ENCODE measurements at places on chromosomes 2 and 18. TPM values are rescaled to one million over a fixed set of nuclear protein-coding genes. Genes with fewer than 3 reads are reported as not detected.

The BMP10 gene
- not detected for total RNA-seq

The C2orf92 gene
- total RNA-seq: 13.6 TPM

GRCh38 chr2:38509314-38509946, 93.3 kb downstream of the HNRNPLL start:
- H3K36me3 ChIP-seq: no peaks in the 10 kb centered on the region
- no peak overlapping the region for H3K27ac ChIP-seq
- no peak for DNase-seq
- H3K4me3 ChIP-seq: no peak overlapping the region
- H3K27me3 ChIP-seq: peaks cover 4% of the 10 kb centered on the region

DNA sequence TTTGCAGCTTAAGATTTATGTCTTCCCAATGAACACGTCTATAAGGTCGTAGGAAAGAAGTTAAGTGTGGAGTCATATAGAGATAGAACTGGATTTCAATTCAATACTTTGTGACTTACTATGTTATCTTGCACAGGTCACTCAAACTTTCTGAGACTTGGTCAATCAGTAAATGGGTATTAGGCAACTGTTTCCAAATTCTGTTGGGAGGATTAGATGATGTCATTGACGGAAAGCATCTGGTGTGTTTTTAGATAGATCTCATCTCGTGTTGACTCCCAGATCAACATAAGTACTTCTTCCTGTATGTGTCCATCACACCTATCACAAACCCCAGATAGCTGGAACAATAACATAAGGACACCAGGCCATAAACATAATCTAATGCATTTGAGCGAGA, 771.1 kb upstream of the FANCL start:
- no peaks in the 10 kb centered on the region for H3K36me3 ChIP-seq
- H3K4me3 ChIP-seq: no peak overlapping the region
- no peak overlapping the region for H3K27ac ChIP-seq
- no peak for DNase-seq
- no peaks in the 10 kb centered on the region for H3K4me1 ChIP-seq

DNA sequence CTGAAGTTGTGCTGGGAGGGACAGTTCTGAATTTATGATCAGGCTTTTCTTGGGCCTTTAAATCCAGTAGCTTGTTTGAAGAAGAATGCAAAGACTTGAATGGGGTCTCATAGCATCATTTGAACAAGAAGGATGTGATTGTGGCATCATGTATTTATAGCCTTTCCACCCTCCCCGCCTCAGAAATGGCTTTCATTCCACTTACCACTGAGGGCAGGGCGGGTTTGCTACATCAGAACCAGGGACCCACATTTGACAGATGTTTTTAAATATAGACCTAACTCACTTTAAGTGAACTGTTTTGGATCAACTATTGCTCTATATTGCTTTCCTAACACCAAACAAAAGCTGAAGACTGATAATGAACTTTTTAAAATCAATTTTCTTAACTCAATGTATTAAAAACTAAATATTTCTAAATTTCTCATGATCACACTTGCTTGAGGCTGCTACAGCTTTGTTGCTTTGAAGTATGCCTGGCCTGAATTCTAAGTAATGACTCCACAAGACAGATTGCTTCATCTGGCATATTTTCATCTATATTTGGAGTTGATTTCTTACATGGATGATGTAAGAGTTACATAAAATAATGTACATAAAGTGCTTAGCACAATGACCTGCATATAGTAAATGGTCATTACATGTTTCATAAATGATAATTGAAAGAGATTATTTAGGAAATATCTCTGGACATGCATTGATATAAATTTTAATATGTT, 1552.9 kb upstream of the SLC39A10 start:
- no peaks in the 10 kb centered on the region for H3K36me3 ChIP-seq
- DNase-seq: no peak
- no peaks in the 10 kb centered on the region for H3K4me1 ChIP-seq
- H3K4me3 ChIP-seq: no peak overlapping the region
- no peaks in the 10 kb centered on the region for H3K27me3 ChIP-seq

GRCh38 chr18:66999003-66999402, 395.1 kb upstream of the CDH19 start:
- no peaks in the 10 kb centered on the region for H3K4me1 ChIP-seq
- no peak overlapping the region for H3K4me3 ChIP-seq
- H3K27ac ChIP-seq: no peak overlapping the region
- peaks cover 10% of the 10 kb centered on the region for H3K36me3 ChIP-seq
- no peaks in the 10 kb centered on the region for H3K27me3 ChIP-seq

The NPPC gene
- total RNA-seq: 2.7 TPM

- no peak for DNase-seq
- no peak overlapping the region for H3K4me3 ChIP-seq
- H3K27ac ChIP-seq: no peak overlapping the region
- H3K27me3 ChIP-seq: no peaks in the 10 kb centered on the region
- no peaks in the 10 kb centered on the region for H3K36me3 ChIP-seq
Observed at GRCh38 chr2:18849841-18850578, 260.6 kb upstream of the NT5C1B start.

The LRRC30 gene
- not detected for total RNA-seq

DNA sequence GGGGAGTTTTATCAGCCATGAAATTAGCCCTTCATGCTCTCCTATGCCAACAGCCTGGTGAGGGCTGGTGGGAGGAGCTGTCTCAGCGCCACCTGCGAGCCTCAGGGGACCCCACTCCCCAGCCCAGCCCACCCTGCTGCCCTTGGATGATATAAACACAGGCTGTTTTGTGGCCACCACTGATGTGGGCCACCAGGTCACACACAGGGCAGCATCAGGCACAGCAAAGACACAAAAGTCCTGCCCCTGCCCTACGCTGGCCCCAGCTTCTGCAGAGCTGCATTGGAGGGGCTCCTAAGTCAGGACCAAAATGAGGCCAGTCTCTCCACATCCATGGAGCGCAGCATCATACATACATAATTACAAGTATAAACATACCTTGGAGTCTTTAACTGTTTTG, 110.6 kb upstream of the TEX51 start:
- H3K4me3 ChIP-seq: no peak overlapping the region
- H3K4me1 ChIP-seq: no peaks in the 10 kb centered on the region
- no peaks in the 10 kb centered on the region for H3K36me3 ChIP-seq
- peaks cover 4% of the 10 kb centered on the region for H3K27me3 ChIP-seq

The CHRNG gene
- not detected for total RNA-seq

GRCh38 chr2:174786066-174786725, 21.9 kb upstream of the CHRNA1 start:
- H3K27ac ChIP-seq: no peak overlapping the region
- no peaks in the 10 kb centered on the region for H3K36me3 ChIP-seq
- H3K4me3 ChIP-seq: no peak overlapping the region
- DNase-seq: no peak

The ACMSD gene
- total RNA-seq: not detected

The NT5DC4 gene
- not detected for total RNA-seq

GRCh38 chr2:64374686-64375085, 79.3 kb upstream of the LGALSL start:
- H3K27me3 ChIP-seq: peaks cover 23% of the 10 kb centered on the region
- DNase-seq: no peak
- no peak overlapping the region for H3K27ac ChIP-seq

The SH3BP4 gene
- not detected for total RNA-seq

GRCh38 chr2:47360283-47360682, 42.7 kb upstream of the MSH2 start:
- H3K27me3 ChIP-seq: peaks cover 4% of the 10 kb centered on the region
- DNase-seq: no peak
- H3K4me3 ChIP-seq: no peak overlapping the region
- H3K27ac ChIP-seq: no peak overlapping the region
- no peaks in the 10 kb centered on the region for H3K36me3 ChIP-seq

The FAP gene
- not detected for total RNA-seq

The TNFAIP6 gene
- total RNA-seq: 1.7 TPM

- H3K4me1 ChIP-seq: peaks cover 10% of the 10 kb centered on the region
- DNase-seq: no peak
- H3K27ac ChIP-seq: no peak overlapping the region
- no peak overlapping the region for H3K4me3 ChIP-seq
- peaks cover 25% of the 10 kb centered on the region for H3K27me3 ChIP-seq
Observed at GRCh38 chr18:35387152-35387571, 10.0 kb upstream of the ZNF396 start.

DNA sequence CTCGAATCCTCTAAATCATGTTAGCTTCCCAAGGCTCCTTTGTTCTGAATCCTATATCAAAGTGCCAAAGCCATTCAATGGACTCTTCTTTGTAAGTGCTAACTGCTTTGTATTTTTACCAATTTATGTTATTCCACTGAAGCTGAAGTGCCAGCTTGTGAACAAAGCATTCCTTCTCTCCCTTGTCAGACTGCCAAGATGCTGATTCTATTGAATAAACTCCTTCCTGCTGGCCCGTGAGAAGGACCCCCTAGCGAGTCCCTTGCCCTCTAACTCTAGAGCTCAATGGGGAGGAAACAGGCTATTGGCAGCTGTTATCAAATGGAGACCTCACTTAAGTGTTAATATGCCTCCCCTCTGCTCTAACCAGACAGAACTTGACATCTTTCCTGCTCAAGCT, 1097.9 kb upstream of the CNTNAP5 start:
- H3K4me1 ChIP-seq: no peaks in the 10 kb centered on the region
- peaks cover 16% of the 10 kb centered on the region for H3K36me3 ChIP-seq
- no peak overlapping the region for H3K27ac ChIP-seq
- no peaks in the 10 kb centered on the region for H3K27me3 ChIP-seq
- no peak for DNase-seq

The METTL8 gene
- total RNA-seq: 35.6 TPM

- H3K4me1 ChIP-seq: peaks cover 66% of the 10 kb centered on the region
- H3K27me3 ChIP-seq: no peaks in the 10 kb centered on the region
- peak overlapping the region; percentile 66 for H3K4me3 ChIP-seq
- peaks cover 9% of the 10 kb centered on the region for H3K36me3 ChIP-seq
- DNase-seq: no peak
- peak overlapping the region; percentile 90 for H3K27ac ChIP-seq
Observed at GRCh38 chr2:97741251-97741650, 27.9 kb downstream of the ZAP70 start.

DNA sequence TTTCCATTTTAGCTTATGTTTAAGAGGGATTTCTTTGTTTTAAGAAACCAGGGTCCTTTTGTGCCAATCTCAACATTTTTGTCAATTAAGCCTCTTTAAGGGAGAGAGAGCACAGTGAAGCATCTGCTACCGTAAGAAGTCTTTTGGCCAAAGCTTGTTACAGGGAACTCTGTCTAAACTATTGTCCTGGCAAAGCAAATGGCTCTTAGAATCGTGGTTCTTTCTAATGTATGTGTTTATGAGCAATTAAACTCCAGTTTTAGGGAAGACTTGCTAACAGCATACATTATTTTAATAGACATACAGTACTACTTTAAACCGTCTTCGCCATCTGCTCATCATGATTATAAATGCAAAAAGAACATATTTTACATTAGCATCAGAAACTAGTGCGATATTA, 202.1 kb downstream of the CDCA7 start:
- no peak for DNase-seq
- peaks cover 18% of the 10 kb centered on the region for H3K27me3 ChIP-seq
- H3K27ac ChIP-seq: no peak overlapping the region
- H3K4me3 ChIP-seq: no peak overlapping the region
- no peaks in the 10 kb centered on the region for H3K4me1 ChIP-seq
- no peaks in the 10 kb centered on the region for H3K36me3 ChIP-seq

GRCh38 chr2:168789776-168790175, 12.7 kb upstream of the NOSTRIN start:
- no peak overlapping the region for H3K27ac ChIP-seq
- no peak for DNase-seq
- peaks cover 13% of the 10 kb centered on the region for H3K27me3 ChIP-seq
- H3K4me1 ChIP-seq: no peaks in the 10 kb centered on the region
- no peak overlapping the region for H3K4me3 ChIP-seq
- H3K36me3 ChIP-seq: no peaks in the 10 kb centered on the region

GRCh38 chr18:10546557-10547300, 20.9 kb downstream of the NAPG start:
- H3K27ac ChIP-seq: no peak overlapping the region
- no peaks in the 10 kb centered on the region for H3K27me3 ChIP-seq
- no peak overlapping the region for H3K4me3 ChIP-seq
- no peak for DNase-seq
- H3K36me3 ChIP-seq: peaks cover 36% of the 10 kb centered on the region
- no peaks in the 10 kb centered on the region for H3K4me1 ChIP-seq

GRCh38 chr2:216118474-216118873, 9.3 kb downstream of the XRCC5 start:
- peaks cover 72% of the 10 kb centered on the region for H3K4me1 ChIP-seq
- DNase-seq: no peak
- H3K4me3 ChIP-seq: no peak overlapping the region

The RGPD4 gene
- 0.07 TPM for total RNA-seq

- H3K27me3 ChIP-seq: peaks cover 6% of the 10 kb centered on the region
- H3K4me3 ChIP-seq: no peak overlapping the region
- DNase-seq: no peak
- H3K36me3 ChIP-seq: no peaks in the 10 kb centered on the region
- H3K4me1 ChIP-seq: no peaks in the 10 kb centered on the region
Observed at GRCh38 chr2:236702657-236703372, 133.2 kb downstream of the ACKR3 start.

DNA sequence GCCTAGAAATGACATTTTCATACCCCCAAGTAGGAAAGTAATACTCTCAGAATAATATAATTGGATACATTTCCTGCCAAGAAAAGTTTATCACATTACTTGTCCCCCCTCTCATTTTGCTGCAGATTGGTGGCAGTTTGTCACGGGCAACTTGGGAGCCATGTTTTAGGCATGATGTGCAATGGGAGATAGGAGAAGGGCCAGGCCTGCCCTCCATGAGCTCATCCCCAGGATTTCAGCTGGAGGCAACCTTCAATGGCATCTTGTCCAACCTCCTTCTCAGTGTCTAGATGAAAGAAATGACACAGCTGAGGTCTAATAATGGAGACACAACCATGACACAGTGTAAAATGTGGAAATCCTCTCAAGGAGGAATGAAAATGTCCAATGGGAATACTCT, 11.4 kb upstream of the RAB31 start:
- H3K36me3 ChIP-seq: no peaks in the 10 kb centered on the region
- peaks cover 19% of the 10 kb centered on the region for H3K4me1 ChIP-seq
- peaks cover 13% of the 10 kb centered on the region for H3K27me3 ChIP-seq

DNA sequence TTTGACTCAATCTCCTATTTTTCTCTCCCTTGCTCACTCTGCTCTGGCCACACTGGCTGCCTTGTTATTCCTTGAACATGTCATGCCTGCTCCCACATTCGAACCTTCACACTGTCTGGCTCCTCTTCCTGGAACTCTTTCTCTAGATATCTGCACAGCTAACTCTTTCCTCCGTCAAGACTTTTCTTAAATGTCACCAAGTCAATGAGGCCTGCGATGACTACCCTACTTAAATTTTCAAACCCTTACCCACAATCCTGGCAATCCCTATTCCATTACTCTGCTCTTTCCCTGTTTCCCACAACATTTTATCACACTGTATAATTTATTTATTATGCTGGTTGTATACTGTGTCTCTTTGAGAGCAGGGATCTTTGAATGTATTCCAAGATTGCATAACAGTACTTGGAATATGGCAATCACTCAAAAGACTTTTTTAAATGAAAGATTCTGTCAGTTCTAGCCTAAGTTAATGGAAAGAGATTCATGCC, 206.2 kb downstream of the SRBD1 start:
- DNase-seq: no peak
- H3K36me3 ChIP-seq: peaks cover 4% of the 10 kb centered on the region
- H3K4me1 ChIP-seq: no peaks in the 10 kb centered on the region
- H3K27me3 ChIP-seq: no peaks in the 10 kb centered on the region
- no peak overlapping the region for H3K27ac ChIP-seq
- H3K4me3 ChIP-seq: no peak overlapping the region
